EH (cell line): ENCODE measurements at places on chromosomes 16 and 17.
A peak's percentile ranks its signal among the peaks of the same experiment; 100 is the strongest.

GRCh38 chr16:77220427-77220826, 21.2 kb downstream of the SYCE1L start:
- no peak for DNase-seq

DNA sequence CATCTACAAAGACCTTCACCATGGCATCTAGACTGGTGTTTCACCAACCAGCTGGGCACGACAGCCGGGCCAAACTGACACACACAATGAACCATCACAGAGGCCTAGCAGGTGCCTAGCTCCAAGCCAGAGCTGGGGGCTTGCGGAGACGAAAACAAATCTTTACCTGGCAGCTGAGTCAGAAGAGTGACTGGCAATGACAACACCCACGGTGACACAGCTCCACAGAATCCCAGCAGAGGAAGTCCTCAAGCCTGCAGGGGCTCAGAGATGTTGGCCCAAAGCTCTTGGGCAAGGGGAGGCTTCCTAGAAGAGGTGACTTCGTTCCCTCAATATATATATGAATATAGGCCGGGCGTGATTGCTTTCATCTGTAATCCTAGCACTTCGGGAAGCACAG, 5.1 kb downstream of the MMP25 start:
- DNase-seq: no peak

GRCh38 chr17:41415411-41415810, 9.0 kb downstream of the KRT37 start:
- no peak for DNase-seq

DNA sequence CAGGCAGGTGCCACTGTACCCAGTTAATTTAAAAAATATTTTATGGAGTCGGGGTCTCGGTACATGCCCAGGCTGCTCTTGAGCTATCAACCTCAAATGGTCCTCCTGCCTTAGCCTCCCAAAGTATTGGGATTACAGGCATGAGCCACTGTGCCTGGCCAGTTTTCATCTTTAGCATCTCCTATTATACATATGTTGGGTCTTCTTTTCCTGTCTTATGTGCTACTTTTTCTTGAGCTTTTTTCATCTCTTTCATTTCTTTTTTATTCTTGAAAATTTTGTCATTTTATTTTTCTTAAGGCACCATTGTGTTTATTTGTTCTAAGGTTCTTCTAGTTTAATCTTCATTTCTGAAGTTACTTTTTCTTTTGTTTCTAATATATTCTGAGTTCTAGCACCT, 20.7 kb downstream of the BANP start:
- DNase-seq: no peak

- peak; percentile 53 for DNase-seq
These were observed at the start of gene CES2 for GRCh38 chr16:66935314-66936011. Gene CES2 (plus strand): TSS chr16:66935516. CDS start chr16:66935636, 120 bp downstream.

DNA sequence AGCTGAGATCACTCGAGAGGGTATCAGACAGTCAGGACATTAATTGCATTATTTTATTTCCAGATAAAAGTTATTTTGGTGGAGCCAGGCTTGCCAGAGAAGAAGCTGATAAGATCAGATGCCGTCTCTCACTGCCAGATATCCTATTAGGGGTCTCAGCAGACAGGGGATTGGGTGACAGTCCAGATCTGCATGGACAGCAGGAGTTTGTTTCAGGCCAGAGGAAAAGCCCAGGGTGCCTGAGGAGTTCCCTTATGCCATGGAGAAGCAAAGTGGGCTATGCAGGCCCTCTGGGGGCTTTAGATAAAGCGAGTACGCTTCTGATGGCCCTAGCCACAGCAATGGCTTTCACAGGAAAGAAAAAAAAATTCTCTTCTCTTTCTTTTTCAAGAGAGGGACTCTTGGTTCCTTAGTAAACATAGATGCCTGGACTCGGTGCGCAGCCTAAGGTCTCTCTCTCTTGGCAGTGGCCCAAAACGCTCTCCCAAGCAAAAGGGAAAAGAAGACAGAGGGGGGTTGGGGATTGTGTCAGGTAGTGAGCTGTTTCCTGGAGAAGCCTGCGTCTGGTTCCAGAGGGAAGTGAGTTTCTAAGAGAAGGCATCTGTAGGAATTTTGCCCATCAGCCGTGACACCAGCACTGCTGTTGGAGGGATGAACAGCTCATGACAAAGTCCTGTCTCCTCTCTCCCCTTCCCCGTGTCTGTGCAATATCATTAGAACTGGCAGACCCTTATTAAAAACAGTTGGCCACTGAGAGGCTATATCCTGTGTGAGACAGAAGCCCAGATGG, 166.3 kb upstream of the FOXF1 start:
- DNase-seq: peak; percentile 51

- DNase-seq: no peak
These were observed 298.4 kb downstream of the MAP2K6 start for GRCh38 chr17:69712801-69713311.

- no peak for DNase-seq
These were observed 3.0 kb downstream of the SOX9 start for GRCh38 chr17:72123530-72124437.

DNA sequence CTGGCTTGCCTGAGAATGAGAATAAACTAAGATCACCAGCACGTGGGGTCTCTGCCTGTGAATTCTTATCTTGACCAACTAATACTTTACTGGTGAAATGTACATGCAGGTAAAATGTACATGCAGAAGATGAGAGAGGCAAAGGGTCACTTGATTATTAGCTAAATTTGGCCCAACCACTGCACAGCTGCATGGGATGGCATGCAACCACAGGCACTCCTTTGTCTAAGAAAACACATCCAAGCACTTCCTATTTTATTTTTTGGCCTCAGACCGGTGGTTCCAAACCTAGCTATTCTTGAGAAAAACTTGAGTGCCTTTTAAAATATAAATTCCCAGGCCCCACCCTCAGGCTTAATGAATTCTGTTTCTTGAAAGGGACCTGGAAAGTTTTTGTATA, 77.9 kb downstream of the SYCE1L start:
- DNase-seq: no peak

DNA sequence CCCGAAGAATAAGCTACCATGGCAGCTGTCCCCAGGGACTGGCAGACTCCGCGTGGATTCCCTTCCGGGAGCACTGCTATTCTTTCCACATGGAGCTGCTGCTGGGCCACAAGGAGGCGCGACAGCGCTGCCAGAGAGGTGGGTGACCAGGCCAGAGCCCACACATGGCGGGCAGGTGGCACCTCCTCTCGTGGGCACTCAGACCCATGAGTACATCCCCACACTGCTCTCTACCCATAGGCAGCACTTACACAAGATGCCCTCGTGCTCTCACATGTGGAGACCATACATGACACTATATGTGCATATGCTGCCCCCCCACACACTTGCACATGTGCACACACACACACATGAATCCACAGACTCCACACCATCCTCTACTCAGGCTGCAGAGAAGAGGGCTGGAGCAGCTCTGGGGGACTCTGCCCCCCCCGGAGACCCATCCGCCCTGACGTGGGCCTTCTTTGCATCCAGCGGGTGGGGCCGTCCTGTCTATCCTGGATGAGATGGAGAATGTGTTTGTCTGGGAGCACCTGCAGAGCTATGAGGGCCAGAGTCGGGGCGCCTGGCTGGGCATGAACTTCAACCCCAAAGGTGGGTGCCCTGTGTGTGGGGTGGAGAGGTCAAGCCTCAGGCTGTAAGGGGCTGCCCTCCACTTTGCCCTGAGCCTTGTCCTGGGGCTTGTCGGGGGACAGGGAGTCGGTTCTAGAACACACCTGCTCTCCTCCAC, 62.9 kb downstream of the MRC2 start:
- DNase-seq: no peak

DNA sequence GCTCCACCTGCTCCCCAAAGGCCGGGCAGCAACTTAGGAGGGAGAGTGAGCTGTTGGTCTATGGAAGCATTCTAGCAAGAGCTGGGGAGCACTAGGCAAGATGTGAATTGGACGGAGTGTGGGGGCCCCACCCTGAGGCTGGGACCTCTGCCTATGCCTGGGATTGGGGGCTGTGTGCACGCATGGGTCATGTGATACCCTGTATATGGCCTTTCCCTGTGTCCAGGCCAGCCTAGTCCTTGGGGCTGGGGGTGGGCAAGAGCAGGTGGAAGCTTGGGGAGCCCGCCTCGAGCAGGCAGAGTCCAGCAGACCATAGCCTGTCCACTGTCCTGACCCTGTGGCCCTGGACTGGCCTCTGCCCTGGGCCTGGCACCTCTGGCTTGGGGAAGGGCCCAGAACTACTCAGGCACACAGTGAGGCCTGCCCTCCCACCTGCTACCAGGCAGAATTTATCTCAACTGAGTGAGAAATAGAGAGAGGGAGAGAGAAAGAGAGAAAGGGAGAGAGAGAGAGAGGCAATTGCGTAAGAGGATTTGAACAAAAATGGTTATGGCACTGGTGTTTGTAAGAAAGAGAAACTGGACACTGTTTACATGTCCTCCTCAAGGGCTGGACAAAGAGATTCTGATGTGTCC, 19.1 kb downstream of the PDP2 start:
- DNase-seq: peak; percentile 64

GRCh38 chr17:77115510-77115909, 25.3 kb upstream of the SEC14L1 start:
- DNase-seq: no peak

- no peak for DNase-seq
These were observed 22.2 kb downstream of the MMP15 start for GRCh38 chr16:58047557-58048348.

- DNase-seq: no peak
These were observed 19.5 kb upstream of the MGAT5B start for GRCh38 chr17:76848670-76849069.

- no peak for DNase-seq
These were observed 1.2 kb upstream of the FGF11 start for GRCh38 chr17:7437950-7438614.
